ENCODE measurements at places on chromosomes 5 and 9.

GRCh38 chr9:14311956-14312685 lies 1.8 kb downstream of the NFIB start:
- DNase-seq: no peak

- DNase-seq: no peak
These were observed 556.1 kb upstream of the ZNF608 start for GRCh38 chr5:125302577-125302976.

- no peak for DNase-seq
These were observed 147.5 kb downstream of the GNAQ start for GRCh38 chr9:77883846-77884771.

GRCh38 chr9:69633716-69634115 lies 38.5 kb downstream of the APBA1 start:
- DNase-seq: no peak

GRCh38 chr9:21974722-21975409 lies 19.3 kb downstream of the CDKN2A start:
- DNase-seq: no peak

- DNase-seq: no peak
These were observed 22.4 kb downstream of the PHF2 start for GRCh38 chr9:93598647-93599241.

DNA sequence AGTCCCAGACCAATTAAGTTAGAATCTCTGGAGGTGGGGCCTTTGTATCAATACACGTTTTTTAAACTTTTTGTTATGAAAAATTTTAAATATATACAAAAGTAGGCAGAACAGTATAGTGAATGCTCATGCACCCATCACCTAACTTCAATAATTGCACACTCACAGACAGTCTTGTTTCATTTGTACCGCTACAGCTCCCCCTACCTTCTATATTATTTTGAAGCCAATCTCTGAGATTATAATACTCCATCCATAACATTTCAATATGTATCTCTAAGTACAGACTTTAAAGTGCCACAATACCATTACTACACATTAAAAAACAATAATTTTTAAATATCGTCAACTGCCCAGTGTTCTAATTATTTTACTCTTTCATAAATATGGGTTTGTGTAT lies 32.9 kb downstream of the ISL1 start:
- no peak for DNase-seq

DNA sequence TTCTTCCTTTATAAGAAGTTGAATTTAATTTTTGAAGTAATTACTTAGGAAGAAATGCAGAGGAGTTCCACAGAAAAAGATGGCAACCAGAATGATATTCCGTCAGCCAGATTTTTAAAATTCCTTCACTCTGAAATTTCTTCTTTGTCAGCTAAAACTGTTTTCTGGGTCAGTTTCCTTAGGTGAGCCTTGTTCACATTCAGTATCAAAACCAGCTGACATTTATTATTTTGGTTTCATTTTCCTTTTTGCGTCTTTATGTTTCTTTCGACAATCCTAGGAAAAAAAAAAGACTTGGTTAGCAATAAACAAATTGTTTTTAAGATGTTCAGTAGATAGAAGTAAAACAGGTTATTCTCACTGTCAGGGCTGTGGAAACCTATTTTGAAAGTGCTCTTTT lies 4.1 kb upstream of the IARS1 start:
- DNase-seq: no peak

DNA sequence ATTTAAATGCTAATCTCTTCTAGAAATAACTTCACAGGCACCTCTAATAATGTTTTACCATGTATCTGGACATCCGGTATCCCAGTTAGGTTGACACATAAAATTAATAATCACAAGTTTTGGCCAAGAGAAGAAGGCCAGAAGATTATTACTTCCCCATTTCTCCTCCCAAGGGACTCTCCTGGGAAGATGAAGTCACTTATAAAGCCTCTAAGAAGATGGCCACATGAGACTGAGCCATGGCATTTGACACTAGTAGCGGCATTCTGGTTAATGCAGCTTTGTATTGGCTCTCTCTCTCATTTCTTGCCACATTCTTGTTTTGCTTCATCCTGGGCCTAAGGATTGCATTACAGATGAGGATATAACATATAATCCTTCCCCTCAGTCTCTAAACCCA lies 34.5 kb upstream of the RASA1 start:
- no peak for DNase-seq

- DNase-seq: no peak
These were observed 9.8 kb downstream of the RNF183 start for GRCh38 chr9:113293285-113293878.

DNA sequence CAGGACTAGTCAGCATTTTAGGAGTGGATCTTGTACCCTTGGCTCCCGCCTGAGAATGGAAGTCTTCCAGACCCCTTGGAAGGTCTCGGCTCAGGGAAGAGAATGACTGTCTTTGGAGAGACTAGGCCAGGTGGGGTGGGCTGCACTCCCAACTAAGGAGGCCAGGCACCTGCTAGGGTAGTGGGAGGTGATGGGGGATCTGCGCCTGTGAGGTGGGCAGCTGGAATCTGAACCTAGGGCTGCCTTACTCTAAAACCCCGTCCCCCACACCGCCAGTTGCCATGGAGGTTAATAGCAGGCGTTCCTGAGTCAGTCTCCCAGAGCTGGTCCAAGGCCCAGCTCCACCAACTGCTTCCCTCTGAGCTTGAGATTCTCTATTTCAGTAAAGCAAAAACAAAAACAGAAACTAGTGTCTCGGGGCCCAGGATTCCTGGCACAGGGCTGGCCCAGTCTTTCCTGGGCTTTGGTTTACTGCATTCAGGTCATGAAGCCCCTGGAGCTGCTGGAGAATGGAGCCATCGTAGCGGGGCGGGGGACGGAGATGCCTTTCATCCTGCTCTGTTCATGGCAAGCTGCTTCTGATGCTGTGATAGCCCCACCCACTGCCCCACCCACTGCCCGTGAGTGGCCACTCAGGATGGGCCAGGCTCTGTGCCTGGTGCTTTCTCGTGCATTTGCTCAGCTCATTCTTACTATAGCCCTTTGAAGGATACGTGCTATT lies 57.5 kb downstream of the DAB2IP start:
- no peak for DNase-seq

DNA sequence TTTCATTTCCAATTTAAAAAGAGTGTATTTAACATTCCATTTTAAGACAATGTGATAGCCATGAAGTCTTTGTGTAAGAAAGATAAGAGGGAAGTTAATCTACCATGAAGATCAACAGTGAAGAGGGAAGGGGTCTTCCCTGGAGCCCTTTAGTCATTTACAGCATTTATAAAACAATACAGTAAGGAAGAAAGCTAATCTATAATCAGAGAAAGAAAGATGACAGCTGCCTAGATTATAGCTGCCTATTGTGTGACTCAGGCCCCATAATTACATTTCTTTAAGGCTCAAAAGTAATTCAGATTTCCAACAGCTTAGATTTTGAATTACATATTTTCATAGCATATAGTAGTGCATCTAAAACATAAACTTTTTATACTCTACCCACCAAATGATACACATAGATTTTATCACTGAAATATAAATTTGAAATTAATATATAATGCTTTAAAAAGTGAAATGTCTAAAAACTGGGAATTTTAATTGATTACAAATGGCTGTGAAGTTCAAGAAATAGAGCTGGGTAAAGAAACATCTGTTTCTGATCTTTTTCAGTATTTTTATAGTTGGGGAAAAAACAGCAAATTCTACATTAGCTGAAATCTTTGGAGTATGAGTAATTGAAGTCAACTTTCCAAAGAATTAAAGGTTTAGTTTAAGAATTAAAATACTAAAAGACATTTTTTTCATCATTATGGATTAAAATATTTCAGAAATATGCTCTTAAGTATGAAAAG lies 89.6 kb downstream of the RIC1 start:
- DNase-seq: no peak

DNA sequence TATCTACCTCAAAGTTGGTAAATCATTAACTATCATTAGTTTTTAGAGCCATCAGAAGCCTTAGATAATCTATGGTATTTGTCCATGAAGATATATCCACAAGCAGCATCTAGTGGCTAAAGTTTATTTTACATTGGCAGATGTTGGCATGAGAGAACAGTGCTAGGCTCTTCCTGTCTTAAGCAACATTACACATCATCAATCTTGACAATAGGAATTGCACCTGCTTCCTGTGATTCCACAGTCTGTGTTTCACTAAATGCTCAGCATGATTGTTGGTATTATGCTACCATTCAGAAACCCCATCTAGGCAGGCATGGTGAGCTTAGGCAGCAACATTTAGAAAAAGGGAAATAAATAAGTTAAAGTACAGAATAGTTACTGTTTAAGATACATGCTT lies 246.6 kb downstream of the SLCO4C1 start:
- DNase-seq: no peak

DNA sequence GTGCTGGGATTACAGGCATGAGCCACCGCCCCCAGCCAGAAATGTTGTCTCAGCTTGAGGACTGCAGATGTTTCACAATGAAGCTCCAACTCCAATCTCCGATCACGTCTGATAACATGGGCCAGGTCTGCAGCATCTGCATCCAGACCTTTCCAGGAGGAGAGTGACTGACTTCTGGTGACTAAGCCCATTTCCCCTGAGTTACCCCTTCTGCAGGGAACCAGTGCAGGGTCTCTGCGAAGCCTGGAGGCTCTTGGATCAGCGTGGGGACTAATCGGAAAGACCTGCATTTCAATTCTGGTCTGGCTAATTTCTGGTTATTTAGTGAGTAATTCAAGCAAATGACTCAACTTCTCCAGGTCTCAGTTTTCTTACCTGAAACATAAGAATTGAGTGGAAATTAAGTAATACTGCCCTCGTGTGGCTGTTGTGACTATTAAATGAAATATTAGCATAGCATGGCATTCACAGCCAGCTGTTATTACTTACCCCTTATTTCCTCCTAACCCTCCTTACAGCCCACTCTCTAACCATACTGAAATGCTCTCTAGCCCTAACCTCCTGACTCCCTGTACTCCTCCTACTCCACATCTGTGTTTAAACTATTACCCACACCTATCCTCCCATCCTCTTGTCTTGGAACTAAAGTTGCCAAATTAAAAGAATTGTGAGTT lies 2.2 kb upstream of the GNPDA1 start:
- no peak for DNase-seq

GRCh38 chr5:151735646-151736045 lies 22.8 kb downstream of the ATOX1 start:
- DNase-seq: no peak

DNA sequence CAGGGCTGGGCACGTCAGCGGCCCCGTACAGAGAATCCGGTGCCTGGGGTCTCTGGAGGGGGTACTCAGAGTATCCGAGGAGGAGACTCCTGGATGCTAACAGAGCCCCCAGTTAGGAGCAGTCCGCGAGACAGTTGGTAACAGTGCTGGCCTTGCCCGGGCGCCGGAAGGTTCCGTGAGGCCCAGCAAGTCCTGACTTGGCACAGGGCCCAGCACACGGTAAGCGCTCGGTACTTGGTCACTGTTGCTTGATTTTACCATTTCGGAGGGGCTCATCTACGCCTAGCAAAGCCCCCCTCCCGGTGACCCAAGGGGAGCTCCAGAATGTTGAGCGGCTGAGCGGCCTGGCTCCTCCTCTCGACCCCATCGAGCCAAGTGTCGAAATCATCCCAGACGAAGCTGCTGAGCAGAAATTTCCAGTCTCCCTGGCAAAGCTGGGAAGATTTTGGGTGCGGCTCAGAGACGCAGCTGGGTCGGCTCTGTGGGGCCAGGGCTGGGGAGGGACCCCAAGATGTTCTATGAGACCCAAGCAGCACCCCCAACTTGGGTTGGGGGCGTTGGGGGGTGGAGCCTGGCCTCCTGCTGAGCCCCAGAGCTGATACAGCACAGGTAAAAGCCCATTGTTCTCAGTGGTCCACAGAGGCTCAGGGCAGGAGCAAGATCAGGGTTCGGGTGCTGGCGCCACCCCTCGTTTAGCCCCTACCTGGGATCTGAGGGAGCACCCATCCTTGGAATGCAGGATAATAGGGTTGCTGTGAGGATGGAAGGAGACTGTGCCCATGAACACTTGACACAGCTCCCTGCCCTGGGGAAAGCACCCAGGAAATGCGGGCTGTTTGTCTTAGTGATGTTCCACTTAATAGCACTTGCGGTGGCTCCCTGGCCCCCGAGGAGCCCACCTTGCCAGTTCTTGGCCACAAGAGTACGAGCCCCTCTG lies 137.2 kb downstream of the C9orf50 start:
- no peak for DNase-seq

GRCh38 chr5:179487145-179487544 lies 63.2 kb upstream of the RUFY1 start:
- DNase-seq: no peak

DNA sequence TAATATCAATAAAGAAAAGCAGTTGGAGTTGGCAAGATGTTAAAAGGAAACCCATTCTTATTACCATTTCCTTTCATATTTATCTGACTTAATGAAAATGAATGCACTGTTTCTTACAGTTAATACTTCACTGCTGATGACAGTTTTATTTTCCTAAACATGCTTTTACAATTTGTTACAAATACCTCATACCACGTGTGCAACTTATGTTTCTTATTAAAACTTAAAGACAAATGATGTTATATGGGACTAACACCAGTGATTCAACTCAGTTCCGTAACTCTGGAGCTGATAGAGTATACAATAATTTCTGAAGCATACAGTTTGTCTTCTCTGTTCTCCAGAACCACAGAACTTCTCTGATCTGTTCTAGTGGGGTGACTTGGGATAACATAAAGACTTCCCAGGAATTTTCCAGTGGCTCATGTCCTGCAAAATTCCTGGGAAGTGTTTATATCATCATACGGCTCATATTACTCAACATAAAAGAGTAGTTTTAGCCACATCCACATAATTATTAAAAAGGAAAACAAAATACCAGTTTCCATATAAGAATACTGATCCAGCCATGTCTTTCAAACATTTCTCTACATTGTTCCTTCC lies 1259.0 kb upstream of the C9orf72 start:
- no peak for DNase-seq

GRCh38 chr5:50559955-50560354 lies 106.5 kb upstream of the PARP8 start:
- DNase-seq: no peak

- DNase-seq: no peak
These were observed 19.6 kb upstream of the TMEM252 start for GRCh38 chr9:68560071-68560844.

GRCh38 chr9:37149666-37150308 lies 29.4 kb downstream of the ZCCHC7 start:
- DNase-seq: no peak

- DNase-seq: no peak
These were observed 3.4 kb downstream of the LRRC14B start for GRCh38 chr5:194603-195209.

DNA sequence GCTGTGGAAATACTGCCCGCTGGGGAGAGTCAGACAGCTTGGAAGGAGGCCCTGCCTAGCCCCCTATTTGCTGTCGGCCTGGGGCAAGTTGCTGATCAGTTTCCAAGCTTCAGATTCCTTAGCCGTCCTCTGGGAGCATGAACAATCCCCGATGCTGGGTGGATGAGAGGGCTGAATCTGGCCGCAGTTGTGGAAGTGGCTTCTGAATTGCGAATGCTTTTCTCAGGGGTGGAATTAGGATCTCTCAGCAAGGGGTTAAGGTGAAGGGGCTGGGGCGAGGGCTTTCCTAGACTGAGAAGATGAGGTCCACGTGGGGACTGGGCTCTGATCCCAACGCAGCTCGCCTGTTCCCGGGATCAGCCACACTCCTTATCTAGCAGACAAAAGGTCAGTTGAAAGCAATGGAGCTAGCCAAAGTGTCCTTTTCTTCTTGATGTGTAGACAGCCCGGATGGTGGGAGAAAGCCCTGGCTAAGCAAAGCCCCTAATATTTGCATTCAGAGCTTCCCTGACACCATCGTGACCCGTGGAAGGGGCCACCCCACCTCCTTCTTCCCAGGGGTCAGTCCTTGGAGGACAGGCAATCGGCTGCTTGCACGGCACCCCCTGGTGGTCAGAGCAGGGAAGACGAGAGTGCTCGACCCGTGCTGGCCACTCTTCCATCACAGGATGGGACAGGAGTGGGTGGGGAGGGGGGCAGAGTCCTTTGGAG lies 54.9 kb downstream of the COL15A1 start:
- peak; percentile 25 for DNase-seq

GRCh38 chr5:119435436-119436132 lies 16.7 kb upstream of the HSD17B4 start:
- DNase-seq: peak; percentile 51
